ENCODE measurements at places on chromosomes 12 and 14.

- peak; percentile 32 for DNase-seq
Measured at GRCh38 chr12:57216921-57217879, 606 bp downstream of the NXPH4 start.

- no peak for DNase-seq
Measured at GRCh38 chr12:91773749-91774429, 371.8 kb downstream of the BTG1 start.

DNA sequence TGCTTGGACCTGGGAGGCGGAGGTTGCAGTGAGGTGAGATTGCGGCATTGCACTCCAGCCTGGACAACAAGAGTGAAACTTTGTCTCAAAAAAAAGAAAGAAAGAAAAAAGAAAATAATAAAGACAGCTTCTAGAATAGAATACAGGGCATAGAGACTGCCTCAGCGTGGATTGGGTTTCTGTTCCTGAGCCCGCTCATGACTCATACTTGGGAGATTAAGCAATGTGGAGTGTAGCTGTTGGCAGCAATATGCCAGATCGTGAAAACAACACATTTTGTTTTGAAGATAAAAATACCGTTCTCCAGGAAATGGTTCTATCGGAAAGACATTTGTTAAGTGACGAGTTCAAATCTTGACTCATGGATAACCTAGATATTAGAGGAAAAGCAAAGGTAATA is 67.2 kb downstream of the GLT1D1 start:
- DNase-seq: peak; percentile 28

DNA sequence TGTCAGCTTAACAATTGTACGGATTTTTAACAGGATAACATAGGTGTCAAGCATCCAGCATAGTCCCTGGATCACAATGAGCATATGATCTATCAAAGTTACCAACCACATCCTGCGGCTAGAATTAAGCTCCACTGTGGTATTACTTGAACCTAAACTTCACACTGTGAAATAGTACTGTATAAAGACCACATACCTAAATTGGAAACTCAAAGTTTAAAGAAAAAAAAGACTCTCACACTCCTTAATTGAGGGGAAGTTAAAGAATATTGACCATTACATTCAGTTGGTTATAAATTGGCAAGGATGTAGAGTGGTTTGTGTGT is 133.0 kb upstream of the PZP start:
- no peak for DNase-seq

DNA sequence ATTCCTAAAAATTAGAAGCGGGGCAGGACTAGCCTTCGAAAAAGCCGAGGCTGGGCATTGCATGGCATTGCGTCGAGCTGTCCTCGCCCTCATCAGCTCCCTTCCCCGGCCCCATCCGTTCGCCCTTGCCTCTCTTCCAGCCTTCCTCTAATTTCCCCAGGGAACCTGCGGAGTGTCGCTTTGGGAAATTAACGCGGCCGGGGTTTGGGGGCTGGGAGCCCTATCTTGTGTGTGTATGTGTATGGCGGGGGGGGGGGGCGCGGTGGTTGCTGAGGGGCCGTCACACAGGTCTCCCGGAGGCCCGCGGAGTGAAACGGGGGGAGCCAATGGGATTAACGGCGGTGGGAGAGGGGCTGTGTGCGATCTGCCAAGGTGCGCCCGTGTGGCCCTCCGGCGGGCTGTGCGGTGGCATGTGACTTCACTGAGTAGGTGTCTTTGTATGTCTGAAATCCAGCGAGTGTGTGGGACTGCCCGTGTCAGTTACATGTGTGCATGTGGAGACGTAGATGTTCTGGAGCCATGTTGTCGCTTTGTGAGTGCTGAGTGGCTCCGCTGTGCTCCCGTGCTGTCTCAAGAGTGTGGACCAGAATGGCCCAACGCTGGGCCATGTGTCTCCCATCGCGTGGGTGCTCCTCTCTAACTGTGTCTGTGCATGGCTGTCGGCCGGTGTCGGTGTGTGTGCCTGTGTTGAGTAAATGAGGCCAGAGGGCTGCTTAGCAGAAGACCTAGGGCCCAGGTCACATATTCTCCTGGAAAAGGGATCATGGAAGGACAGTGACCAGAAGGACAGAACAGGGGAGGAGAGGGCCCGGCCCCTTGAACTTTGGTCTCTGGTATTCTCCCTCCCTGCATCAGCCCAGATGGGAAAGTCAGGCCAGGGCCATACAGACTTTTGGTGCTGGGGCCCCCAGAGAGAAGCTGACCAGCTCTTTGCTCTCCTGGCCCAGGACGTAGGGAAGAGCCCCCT is 1.5 kb downstream of the PTMS start:
- DNase-seq: no peak

DNA sequence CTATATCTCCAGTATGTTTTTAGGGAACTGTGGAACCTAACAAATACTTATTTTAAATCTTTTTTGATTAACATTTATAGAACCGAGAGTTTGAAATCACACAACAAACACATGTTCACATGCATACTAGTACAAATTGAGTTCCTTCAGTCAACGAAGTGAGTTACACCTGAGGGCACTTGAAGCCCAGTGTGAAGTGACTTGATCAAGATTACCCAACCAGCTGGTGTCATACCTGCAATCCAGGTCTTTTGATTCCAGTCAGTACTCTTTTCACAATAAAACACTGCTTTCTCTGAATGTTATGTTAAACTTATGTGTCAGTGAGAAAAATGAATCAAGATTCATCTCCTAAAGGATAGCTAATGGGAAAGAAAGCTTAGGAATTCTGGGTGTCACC is 35.2 kb downstream of the VRK1 start:
- no peak for DNase-seq

Measured in fibroblast of skin of right quadriceps (primary cell).